Cardiac atrium fibroblast (primary cell): ENCODE measurements at places on chromosomes 7 and 10. TPM values are rescaled to one million over a fixed set of nuclear protein-coding genes. Genes with fewer than 3 reads are reported as not detected.

Gene CYP2E1
- not detected in 2 replicates for total RNA-seq

Gene FLNC
- 108 and 131 TPM in 2 replicates for total RNA-seq

Gene CALML5
- total RNA-seq: not detected in 2 replicates

Gene GCK
- 0.81 TPM in 1 of 2 replicates, not detected in the other for total RNA-seq

Gene PRRT4
- 1.8 TPM in 1 of 2 replicates, not detected in the other for total RNA-seq

Gene MACROH2A2
- total RNA-seq: 7.6 and 9.7 TPM in 2 replicates

Gene ZNF735
- total RNA-seq: not detected in 2 replicates

Gene CALCR
- total RNA-seq: not detected in 2 replicates

Gene MLXIPL
- total RNA-seq: 1.5 TPM in 1 of 2 replicates, not detected in the other

Gene PPP1R9A
- 0.16 TPM in 1 of 2 replicates, not detected in the other for total RNA-seq

Gene ODAD2
- total RNA-seq: not detected in 2 replicates

Gene RPEL1
- total RNA-seq: under 0.01 TPM in 1 of 2 replicates, not detected in the other

Gene NME8
- total RNA-seq: not detected in 2 replicates

Gene CPVL
- total RNA-seq: not detected in 2 replicates

Gene SPDYE2B
- total RNA-seq: not detected in 2 replicates

Gene RNF148
- 0.32 and 1.1 TPM in 2 replicates for total RNA-seq

Gene MCM10
- 2.2 and 2.6 TPM in 2 replicates for total RNA-seq

Gene BICC1
- total RNA-seq: 81.6 and 121 TPM in 2 replicates

Gene PDE1C
- total RNA-seq: 1.6 and 3.6 TPM in 2 replicates

Gene HYAL4
- 0.16 TPM in 1 of 2 replicates, not detected in the other for total RNA-seq

Gene ABCA13
- not detected in 2 replicates for total RNA-seq

Gene DPY19L1
- total RNA-seq: 41.0 and 57.3 TPM in 2 replicates
